ENCODE measurements at places on chromosomes 4 and X.

- no peak for DNase-seq
Observed at GRCh38 chr4:157896726-157897125, 276.1 kb downstream of the GASK1B start.

- DNase-seq, result peak; percentile 19
Observed at GRCh38 chr4:7625071-7625470, 190.3 kb upstream of the PSAPL1 start.

DNA sequence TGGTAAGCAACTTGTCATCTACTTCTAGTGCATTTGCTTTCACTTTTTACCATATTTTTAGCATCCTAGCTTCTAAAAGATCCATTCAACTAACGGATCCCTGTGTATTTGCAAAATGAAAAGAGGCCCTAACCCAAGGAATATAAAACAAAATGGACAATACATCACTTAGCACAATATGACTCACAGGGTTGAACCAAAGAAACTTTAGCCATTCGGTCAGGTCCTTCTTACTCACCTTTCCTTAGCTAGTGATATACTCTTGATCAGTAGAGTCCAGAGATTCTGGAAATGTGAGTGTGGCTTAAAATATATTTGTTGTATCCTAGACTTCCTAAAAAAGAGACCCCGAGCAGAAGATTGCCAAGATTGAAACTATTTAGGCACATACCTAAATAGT lies 19.5 kb downstream of the TMPRSS11E start:
- DNase-seq, result no peak

DNA sequence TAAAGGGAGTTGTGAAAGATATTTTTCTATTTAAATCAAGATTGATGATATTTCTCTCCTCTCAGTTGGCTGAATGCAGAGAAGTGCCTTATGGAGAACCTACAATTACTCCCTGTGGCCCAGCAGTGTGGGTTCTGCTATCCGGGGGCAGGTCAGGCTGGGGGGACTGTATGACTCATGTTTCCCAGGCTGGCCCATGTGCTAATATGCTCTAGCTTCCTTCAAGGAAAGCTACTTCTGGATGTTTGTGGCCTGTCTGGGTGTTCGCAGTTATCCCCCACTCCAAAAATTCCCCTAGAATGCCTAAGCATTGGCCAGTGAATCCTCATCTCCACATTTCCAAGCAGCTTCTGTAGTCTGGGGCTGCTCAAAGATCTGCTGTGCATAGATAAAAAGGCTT lies 58.9 kb upstream of the SPP1 start:
- DNase-seq, result no peak

GRCh38 chrX:38816155-38816554 lies 14.9 kb downstream of the MID1IP1 start:
- DNase-seq, result no peak

GRCh38 chr4:52157641-52158316 lies 106.7 kb downstream of the SPATA18 start:
- DNase-seq, result no peak

GRCh38 chr4:87490664-87491369 lies 38.4 kb downstream of the SPARCL1 start:
- DNase-seq, result no peak

GRCh38 chr4:100721077-100721476 lies 203.3 kb upstream of the EMCN start:
- no peak for DNase-seq

- DNase-seq, result no peak
Observed at GRCh38 chrX:21948897-21949578, 8.5 kb downstream of the SMS start.

DNA sequence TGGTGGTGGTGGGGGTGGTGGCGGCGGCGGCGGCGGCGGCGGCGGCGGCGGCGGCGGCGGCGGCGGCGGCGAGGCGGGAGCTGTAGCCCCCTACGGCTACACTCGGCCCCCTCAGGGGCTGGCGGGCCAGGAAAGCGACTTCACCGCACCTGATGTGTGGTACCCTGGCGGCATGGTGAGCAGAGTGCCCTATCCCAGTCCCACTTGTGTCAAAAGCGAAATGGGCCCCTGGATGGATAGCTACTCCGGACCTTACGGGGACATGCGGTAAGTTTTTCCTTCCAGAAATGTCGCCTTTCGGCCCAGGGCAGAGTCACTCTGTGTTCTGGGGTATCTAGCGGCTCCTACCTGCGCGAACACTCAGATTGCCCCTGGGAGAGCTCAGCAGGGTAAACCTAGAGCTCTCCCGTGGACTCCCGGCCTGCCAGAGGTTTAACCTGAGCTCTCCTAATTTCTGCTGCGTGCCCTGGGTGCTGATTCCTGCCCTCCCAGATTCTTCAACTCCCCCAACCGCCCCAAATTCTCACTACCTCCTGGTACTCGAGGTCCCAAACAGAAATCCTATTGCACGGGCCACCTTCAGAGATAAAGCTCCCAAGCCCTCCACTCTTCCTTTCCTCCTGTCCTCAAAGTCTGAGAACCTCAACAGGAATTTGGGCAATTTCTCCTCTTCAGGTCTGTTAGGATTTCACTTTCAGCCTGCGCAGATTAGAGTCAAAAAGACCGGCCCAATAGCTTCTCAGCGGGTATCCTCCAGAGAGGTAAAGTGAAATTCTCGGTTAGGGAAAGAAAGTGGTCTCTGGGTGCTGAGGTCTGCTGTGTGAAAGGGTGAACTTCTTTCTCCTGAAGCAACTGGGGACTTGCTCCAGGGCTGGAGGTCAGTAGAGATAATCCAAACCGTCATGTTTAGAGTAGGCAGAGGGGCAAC lies 2.9 kb downstream of the AR start:
- DNase-seq, result peak; percentile 22

- DNase-seq, result no peak
Observed at GRCh38 chrX:149213264-149213663, 291.8 kb downstream of the IDS start.

GRCh38 chr4:95363966-95364365 lies 184.8 kb downstream of the UNC5C start:
- peak; percentile 22 for DNase-seq

- DNase-seq, result peak; percentile 36
Observed at GRCh38 chrX:18422325-18422724, 3.1 kb upstream of the CDKL5 start.

GRCh38 chr4:154626793-154627484 lies 14.5 kb upstream of the FGG start:
- DNase-seq, result peak; percentile 13

DNA sequence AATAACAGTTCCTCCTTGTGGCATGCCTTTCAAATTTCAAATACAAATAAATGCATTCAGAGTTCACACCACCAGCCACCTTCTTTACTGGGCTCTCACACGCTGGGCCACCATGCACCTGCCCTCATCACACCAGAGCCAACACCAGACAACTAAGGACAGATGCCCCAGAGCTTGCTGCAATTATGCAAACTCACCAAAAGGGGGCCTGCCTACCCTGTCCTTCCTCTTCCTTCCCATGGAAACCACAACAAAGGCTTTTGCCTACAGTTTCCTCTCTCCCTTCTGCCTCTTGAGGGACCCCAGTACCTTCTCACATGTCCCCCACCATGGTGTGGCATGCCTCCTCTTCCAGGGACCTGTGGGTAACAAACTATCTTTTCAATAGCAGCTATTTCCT lies 1333.9 kb upstream of the TENM3 start:
- no peak for DNase-seq

DNA sequence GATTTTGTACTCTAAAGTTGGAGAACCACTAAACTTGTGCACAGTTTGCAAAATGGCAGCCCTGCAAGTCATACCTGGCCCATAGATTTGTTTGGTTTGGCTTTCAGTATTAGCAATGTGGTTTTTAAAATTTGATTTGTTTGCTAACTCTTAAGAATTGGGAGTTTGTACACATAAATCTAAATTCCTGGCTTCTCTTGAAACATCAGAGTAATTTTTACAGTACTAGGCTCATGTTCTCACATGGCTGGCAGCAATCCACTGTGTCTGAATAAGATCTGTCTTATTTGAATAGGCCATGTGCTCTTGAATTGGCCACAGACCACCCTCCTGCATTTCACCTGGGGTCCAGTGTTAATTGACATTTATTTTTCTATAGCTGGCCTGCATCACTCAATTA lies 21.3 kb downstream of the DIAPH2 start:
- DNase-seq, result no peak

DNA sequence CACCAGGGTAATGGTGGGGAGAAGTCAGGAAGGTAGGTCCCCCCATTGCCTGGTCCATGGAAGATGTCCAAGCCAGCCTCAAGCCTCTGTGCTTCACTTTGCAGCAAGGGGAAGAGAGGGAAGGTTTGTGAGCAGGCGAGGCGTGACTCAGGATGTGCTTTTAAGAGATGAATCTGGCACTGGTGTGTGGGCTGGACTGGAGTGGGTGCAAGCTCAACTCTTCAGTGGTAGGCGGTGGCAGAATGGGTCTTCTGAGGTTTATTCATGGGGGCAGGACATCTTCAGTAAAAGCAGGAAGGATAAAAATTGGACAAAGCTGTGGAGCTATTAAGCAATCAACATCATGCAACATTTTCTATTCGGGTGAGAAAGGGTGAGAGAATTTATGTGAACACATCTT lies 19.4 kb downstream of the GPM6B start:
- DNase-seq, result no peak

DNA sequence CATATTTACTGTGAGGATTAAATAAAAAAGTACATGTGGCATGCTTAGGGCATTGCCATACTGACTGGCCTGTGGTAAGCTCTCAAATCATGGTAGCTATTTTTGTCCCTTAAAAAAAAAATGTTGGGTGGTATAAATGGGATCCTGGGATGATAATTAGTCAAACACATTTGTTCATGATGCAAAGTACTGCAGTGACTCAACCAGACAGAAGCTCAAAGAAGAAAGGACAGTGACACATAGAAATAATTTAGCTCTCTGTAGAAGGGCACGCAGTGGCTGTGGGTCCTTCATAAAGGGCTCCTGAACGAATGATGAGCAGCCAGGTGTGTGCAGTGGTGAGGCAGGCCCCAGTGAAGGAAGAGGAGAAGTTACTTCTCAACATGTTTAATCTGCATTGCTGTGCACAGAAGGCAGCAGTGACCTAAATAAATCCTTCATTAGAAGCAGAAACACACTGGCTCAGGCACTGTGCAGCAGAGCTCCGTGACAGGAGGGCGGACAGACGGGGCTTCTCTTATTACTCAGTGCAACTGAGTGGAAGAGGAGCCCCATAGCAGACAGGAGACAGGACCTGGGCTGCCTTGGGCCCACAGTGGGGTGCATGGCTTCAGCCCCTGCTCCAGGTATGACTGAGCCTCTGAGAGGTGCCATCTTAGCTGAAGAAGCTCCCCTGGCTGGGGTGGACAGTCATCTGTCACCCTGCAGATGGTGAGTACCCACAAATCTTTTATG lies 20.3 kb downstream of the HS3ST1 start:
- peak; percentile 47 for DNase-seq

GRCh38 chrX:110671068-110671803 lies 124.4 kb downstream of the CHRDL1 start:
- peak; percentile 0 for DNase-seq

DNA sequence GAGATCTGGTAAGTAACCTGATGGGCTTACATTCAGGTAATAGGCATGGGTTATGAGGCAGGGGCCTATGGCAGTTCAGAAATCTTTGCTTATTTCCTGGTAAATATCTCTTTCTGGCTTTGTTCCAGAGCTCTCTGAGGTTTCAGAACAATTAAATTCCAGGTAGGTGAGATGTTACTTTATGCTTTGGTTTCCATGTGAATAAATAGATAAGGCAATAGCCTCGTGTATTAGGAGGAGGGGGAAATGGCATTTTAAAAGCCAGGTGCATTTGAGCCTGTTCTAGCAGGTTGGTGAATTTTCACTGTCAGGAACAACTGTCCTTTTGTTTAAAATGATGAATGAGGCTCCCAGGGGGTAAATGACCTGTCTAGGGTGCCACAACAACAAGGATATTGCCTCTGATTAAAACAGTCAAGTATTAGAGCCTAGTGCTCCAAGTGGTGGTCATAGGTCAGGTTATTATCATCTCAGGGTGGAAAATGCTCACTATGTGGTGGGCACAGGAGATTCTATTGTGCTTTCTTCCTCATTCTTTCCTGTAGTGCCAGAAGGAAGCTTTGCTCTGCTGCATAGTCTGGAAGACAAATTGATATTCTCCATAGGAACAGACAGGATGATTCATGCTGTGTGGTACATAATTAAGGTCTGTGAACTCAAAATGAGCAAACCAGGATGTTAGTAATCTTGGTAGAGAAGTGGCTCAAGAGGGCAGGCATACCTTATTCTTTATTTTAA lies 296.2 kb downstream of the INPP4B start:
- DNase-seq, result peak; percentile 6

GRCh38 chr4:2537011-2537830 lies 774 bp downstream of the FAM193A start:
- peak; percentile 42 for DNase-seq

DNA sequence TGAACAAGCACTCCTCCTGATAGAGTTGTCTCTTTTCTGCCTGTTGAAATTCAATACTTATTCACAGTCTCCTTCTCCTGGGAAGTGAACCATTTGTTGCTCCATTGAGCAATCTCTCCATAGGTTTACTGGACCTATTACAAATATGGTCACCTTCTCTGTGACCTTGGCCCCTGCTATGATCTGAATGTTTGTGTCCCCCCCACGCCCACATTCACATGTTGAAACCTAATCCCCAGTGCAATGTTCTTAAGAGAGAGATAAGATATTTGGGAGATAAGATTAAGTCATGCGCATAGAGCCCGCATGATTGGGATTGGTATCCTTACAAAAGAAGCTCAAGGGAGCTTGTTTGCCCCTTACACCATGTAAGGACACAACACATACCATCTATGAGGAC lies 54.1 kb upstream of the GABRE start:
- DNase-seq, result no peak

GRCh38 chr4:95018785-95019184 lies 261.0 kb downstream of the BMPR1B start:
- no peak for DNase-seq

- peak; percentile 88 for DNase-seq
Observed at GRCh38 chr4:127782025-127782274, 172 bp upstream of the HSPA4L start.

DNA sequence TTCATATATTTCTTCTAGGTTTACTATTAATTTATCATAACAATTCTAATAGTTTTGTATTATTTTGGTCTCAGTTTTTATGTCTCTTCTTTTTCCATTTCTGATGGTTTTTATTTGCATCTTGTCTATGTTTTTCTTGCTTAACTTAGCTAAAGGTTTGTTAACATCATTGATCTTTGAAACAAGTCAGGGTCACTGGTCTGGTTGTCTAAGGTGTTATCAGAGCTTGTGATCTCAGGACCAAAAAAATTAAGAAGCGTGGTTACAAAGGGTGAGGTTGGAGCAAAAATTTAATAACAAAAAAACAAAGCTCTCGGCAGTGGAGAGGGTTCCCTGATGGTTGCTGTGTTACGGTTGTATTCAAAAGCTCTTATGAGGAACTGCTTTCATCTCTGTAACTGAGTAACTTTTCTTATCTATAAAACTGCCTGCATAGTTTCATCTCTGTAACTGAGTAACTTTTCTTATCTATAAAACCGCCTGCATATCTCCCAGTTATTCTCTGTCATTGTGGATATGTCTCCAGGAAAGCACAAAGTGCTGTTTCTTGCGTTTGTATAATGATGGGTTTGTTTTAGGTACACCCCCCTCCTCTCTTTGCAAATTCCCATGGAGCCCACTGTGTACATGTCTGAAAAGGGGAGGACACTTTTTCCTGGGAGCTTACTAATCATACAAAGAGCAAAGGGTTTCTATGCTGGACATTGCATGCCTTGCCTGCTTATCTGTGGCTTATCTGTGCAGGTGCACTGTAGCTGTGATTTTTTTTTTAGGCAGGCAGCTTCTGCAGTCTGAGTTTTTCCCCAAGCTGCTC lies 62.4 kb upstream of the UGT2B15 start:
- no peak for DNase-seq

- DNase-seq, result no peak
Observed at GRCh38 chr4:72205831-72206230, 174.0 kb downstream of the NPFFR2 start.

- no peak for DNase-seq
Observed at GRCh38 chrX:103794119-103794518, 17.5 kb downstream of the PLP1 start.

Measured in myocyte (in vitro differentiated cells).